Hematopoietic multipotent progenitor cell treated with erythropoietin and hydrocortisone succinate and interleukin-3 and kit ligand, for 4 days (in vitro differentiated cells): ENCODE measurements at places on chromosomes 1 and 21.

DNA sequence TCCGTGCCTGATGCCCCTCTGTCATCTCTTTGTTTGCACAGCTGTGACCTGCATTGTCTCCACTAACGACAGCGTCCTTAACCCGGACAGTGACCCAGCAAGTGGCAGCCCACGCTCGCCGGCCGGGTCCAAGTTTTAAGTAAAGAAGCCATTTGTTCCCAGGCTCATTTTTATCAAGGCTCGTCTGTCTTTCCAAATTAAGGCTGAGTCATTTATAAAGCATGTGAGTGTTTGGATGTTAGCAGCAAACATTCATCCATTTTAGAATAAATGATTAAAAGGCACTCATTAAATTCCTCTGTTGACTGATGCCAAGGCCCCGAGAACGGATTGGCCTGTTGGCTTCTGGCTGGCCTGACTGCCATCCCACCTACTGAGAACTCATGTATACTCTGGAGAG is 514.5 kb downstream of the NPHP4 start:
- no peak for DNase-seq

DNA sequence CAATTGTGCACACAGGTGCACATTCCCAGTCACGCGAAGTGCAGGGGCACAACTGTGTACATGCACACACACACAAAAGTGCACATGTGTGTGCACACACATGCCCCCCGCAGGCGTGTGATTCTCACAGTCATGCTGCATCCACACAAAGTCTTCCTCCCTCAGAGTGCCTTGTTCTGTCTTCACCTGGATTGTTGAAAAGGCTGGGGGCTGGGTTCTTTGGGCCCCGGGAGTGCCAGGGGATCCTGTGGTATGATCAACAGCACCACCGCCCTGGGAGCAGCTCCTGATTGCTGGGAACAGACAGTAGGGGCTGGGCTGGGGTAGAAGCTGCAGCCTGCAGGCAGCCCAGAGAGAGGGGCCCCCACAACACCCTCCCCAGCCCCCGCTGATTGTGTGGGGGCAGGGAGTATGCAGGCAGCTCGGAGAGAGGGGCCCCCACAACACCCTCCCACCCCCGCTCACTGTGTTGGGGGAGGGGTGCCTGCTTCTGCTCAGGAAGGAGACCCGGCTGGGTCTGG is 3.4 kb downstream of the COL18A1 start:
- DNase-seq = no peak

DNA sequence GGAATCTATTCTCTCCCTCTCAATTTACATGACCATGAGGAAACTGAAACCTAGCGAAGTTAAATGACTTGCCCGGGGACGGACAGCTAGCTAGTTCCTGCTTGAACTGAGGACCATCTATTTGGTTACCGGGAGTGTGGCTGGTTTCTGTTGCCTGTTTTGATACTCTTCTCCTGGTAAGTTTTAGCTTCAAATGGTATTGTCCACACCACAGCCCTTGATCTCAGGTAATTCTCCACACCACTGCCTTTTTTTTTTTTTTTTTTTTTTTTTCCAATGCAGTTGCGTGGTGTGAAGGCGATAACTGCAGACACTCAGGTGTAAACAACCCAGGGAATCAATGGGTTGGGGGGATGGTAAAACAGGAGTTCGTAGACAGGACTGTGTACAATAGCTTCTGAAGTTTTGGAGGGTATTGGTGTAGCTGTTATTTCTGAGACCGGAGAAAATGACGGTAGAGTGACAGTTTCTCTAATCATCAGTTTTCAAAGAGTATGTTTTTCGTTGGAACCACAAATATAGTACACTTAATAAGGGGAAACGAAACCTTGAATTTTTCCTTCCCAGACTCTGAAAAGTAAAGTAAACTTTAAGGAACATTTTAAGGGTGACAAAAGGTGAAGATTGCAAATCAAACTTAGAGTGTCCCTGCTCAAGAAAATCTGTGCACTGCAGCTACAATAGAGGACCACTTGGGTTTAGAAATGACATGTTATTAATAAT is 125.3 kb upstream of the CACYBP start:
- peak; percentile 22 for DNase-seq

DNA sequence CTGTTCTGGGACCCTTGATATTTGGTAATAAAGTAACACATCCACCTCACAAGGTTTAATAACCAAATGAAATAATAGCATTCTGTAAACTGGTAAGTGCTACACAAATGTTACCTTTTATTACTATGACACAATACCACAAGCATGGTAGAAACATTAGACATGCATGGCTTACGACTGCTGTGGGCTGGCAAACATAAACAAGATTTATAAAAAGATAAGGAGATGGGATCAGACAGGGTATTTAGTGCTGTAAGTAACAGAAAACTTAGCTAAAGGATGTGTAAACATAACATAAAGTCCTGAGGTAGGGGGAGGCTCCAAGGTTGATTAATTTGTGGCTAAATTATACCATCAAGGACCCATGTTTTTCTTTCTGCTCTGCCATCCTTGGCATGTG is 212.6 kb downstream of the BARHL2 start:
- no peak for DNase-seq

DNA sequence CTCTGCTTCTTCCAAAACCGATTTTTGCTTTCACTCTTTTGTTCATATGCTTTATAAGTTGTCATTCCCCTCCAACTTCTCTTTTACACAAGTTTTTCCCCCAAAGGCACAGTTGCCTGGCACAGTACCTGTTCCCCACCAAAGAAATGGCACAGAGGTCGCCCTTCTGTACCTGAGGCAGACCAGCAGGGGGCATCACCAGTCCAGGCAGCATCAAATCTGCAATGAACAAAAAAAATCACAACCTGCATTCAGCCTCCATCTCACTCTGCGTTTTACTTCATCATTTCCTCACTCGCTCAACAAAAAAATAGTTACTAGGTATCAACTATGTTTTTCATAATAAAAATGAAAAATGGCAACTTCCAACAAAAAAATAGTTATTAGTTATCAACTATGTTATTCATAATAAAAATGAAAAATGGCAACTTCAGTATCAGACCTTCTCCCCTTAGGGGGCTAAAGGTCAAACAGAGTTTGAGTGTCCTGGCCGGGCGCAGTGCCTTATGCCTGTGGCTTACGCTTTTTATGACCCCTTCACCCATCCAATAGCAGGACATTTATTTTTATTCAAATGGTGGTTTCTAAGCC is 4.1 kb downstream of the EIF2D start:
- peak; percentile 74 for DNase-seq

GRCh38 chr21:46665566-46665965 is 30.1 kb downstream of the PRMT2 start:
- no peak for DNase-seq

DNA sequence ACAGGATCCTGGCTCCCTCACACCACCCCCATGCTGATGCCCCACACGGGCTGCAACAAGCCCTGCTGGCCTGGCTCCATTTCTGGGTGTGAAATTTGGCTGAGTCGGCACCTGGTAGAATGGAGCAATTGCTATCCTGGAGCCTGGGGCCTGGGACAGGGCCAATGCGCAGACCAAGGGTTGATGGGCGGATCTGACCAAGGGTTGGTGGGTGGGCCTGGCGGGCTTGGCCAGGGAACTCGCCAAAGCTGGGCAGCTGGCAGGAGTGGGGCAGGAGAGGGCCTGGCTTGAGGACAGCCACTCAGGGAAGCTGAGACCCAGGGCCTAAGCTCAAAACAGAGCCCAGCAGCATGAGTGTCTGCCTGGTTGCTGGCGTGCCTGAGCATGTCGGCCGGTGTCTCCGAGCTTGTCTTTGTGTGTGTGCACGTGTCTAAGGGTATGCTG is 70.9 kb upstream of the POU3F1 start:
- no peak for DNase-seq

GRCh38 chr1:156549831-156550230 is 22.5 kb downstream of the IQGAP3 start:
- DNase-seq = no peak

DNA sequence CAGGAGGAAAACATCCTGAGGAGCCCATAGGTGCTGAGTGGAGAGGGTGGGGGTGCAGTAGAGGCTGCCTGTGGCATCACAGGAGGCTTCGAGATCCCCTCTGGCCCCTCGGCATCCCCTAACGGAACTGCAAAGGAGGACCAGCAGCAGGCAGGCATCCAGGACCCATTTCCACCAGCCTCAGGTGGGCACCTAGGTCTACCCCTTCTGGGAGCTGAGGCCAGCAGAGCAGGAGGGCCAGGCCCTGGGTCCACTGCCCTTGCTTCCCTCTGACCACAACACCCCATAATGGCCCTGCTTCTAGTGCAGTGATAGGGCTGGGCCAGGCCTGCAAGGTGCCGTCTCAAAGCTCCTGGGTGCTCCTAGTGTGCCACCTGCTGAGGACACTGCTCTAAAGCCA is 723.0 kb downstream of the PTPRU start:
- no peak for DNase-seq

GRCh38 chr1:39394059-39394458 is 97.4 kb upstream of the BMP8A start:
- no peak for DNase-seq

- DNase-seq = peak; percentile 27
Measured at GRCh38 chr1:98078596-98078995, 157.8 kb upstream of the DPYD start.

GRCh38 chr1:180137776-180138175 is 16.9 kb upstream of the QSOX1 start:
- DNase-seq = no peak

DNA sequence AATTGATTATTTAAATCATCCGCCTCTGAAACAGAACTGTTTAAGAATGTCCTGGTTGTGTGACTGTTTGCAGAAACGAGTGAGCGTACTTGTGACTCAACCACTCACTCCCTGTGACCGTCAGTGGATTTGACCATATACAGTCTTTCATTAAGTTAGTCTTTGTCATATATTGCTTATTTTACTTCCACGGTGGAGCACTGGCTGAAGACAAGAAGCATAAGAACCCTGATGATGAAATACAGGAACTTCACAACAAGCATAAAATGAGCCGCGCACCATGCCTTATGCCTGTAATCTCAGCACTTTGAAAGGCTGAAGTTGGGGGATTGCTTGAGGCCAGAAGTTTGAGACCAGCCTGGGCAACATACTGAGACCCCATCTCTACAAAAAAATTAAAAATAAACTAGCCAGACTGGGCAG is 194.0 kb downstream of the TOMM20 start:
- DNase-seq = peak; percentile 59

DNA sequence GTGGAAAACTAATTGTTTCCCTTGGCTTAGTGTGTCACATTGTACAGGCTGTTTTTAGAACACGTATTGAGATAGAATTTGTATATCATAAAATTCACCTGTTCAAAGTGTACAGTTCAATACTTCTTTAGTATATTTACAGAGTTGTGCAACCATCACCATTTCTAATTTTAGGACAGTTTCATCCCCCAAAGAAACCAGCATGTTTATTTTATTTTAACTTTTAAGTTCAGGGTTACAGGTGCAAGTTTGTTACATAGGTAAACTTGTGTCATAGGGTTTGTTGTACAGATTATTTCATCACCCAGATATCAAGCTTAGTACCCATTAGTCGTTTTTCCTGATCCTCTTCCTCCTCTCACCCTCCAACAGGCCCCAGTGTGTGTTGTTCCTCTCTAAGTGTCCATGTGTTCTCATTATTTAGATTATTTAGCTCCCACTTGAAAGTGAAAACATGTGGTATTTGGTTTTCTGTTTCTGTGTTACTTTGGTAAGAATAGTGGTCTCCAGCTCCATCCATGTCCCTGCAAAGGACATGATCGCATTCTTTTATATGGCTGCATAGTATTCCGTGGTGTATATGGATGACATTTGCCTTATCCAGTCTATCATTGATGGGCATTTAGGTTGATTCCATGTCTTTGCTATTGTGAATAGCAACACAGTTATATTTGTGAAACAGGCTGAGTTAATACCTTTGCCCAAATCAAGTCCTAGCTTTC is 35.2 kb upstream of the DHCR24 start:
- no peak for DNase-seq

GRCh38 chr1:220222939-220223338 is 49.3 kb downstream of the RAB3GAP2 start:
- no peak for DNase-seq

DNA sequence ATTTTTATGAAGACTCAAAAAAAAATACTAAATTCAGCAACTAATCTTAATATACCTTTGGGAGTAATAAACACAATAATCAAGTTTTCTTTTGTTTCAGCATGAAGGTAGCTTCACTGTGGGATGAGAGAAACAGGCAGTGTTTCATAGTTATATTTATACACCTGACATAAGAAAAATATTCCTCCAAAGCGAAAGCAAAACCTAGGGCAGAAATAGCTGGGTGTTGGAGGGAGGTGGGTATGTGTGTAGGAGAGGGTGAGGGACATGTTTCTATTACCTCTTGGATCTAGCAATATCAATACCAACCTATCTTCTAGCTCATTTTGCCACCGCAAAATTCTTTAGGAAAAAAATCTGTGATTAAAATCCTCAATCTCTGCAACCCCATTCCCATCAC is 24.9 kb upstream of the MAN1A2 start:
- no peak for DNase-seq

- peak; percentile 6 for DNase-seq
Measured at GRCh38 chr1:246114369-246114768, 392.7 kb downstream of the SMYD3 start.

DNA sequence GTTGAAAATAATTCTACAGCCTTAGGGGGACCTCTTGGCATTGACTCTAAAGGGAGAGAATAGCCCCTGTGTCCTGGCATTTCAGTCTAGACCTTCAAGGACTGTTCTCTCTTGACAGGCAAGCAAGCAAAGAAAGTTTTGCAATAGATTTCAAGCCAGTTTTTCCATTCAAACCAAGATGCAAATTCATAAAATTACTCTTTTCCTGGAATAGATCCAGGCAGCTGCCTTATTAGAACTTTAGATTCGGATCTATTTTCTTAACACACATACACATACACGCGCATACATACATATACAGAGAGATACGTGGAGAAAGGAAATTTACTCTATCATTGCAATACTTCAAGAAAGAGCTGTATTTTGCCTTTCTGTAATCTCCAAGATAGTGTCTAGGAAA is 129.4 kb downstream of the EDEM3 start:
- no peak for DNase-seq

DNA sequence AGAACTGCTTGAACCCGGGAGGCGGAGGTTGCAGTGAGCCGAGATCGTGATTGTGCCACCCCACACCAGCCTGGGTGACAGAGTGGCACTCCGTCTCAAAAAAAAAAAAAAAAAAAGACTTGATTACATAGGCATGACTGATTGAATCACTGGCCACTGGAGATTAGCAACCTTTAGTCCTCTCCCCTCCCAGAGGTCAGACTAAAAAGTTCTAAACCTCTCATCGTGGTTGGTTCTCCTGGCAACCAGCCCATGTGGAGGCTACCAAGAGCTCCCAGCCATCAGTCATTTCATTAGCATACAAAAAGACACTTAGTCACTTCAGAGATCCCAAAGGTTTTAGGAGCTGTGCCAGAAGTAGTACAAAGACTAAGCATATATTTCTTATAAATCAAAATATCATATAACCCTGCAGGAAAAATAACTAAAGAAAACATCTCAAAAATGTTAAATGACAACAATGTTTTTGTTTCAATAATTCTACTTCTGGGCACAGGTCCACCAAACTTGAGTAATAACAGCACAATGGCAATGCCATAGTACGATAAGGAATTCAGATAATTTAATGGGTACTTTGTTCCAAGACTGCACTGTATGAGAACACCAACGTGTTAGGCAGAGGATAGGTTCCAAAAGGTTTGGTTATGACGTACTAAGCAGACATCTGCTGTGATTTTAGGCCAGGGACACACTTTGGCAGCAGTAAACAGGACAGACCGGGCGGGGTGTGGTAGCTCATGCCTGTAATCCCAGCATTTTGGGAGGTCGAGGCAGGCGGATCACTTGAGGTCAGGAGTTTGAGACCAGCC is 18.1 kb downstream of the USP48 start:
- DNase-seq = peak; percentile 95

GRCh38 chr21:18499761-18500376 is 96.3 kb upstream of the TMPRSS15 start:
- peak; percentile 70 for DNase-seq

GRCh38 chr21:20667931-20668330 is 330.3 kb upstream of the NCAM2 start:
- DNase-seq = no peak
